ENCODE measurements at places on chromosomes 7 and 10.

DNA sequence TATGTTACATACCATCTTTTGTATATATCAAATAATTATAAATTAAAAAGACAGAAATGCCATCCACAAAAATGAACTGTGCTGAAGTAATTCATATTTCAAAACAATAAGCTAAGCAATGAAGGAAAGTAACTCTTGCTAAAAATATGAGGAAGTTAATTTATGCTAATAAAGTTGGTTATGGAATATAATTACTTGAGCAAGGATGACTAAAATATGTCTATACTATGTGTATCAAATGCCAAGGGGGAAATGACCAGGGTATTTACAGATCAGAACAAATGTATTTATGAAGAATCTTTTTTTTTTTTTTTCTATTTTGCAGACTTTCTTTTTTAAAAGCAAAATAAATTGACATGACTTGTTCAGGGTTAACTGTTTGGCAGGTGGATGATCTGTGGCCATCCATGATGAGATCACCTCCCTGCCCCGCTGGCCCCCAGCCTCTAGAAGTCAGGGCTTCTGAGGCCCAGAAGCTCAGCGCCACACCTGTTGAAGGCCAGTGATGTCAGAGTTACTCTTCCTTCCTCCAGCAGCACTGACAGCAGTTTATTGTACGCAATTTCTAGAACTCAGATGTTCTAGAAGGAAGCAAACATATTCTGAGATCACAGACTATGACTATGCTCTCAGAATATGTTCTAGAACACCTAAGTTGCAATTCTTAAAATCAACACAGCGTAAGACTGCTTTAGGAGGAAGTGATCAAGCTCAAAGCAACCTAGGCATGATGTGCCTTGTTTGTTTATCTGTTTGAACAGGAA is 196.1 kb upstream of the KLF14 start:
- no peak for DNase-seq

DNA sequence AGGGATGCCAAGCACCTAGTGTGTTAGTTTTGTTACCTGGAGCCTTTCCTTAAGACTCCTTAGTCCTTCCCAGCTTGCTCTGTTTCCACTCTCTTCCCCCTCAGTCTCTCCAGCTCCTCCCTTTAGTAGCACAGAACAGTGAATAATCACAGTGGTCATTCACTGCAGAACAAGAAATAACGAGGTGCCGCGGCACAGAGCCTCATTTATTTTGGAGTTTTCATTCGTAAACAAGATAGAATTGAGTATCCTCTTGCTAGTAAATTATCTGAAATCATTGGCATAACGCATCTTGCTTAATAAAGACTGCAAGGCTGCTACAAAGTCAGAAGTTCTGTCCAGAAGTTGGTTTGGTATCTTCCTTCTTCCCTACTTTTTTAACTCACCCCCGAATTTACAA is 129.3 kb upstream of the LANCL2 start:
- DNase-seq, result no peak

DNA sequence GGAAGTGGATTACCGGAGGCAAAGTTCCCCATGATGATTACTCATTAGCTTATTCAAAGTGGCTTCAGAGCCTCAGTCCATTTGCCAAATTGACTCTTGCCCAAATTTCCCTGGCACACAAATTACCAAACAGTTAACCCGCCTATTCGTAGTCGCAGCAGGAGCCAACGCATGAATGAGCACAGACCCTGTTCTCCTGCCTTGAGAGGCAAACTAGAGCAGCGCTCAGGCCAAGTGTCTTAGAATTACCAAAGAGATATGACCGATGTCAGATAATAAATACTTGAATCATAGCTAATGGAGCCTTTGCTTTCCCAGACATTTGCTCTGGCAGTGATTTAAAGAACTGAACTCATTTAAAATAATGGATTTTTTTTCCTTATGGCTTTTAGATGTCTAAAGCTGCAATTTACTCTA is 64.9 kb downstream of the CTTNBP2 start:
- no peak for DNase-seq

- no peak for DNase-seq
Measured at GRCh38 chr10:48496831-48497779, 107.8 kb downstream of the ARHGAP22 start.

GRCh38 chr7:14478834-14479510 is 423.6 kb downstream of the DGKB start:
- no peak for DNase-seq

DNA sequence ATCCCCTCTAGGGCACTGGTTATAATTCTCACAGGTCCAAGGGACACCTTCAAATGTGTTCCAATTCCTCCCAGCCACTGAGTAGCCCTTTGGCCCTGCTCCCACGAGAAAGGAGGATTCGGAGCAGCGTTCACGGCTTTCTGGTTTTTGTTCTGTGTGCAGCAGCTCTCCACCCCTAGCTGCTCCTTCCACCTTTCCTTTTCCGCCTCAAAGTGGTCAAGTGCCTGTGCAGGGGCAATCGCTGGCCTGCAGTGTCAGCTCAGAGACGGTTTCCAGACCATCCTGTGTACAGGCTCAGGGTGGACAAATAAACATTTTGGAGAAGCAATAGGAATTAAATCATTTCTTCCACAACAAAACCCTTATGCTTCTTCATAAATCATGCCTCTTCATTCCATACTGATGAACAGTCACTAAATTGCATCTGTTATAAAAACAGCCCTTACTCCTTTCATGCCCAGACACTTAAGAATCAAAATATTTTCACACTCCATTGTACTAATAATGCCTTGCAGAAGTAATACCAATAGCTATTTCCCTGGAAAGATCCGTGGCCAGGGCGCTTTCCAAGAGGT is 1.1 kb downstream of the KIAA1549 start:
- no peak for DNase-seq

DNA sequence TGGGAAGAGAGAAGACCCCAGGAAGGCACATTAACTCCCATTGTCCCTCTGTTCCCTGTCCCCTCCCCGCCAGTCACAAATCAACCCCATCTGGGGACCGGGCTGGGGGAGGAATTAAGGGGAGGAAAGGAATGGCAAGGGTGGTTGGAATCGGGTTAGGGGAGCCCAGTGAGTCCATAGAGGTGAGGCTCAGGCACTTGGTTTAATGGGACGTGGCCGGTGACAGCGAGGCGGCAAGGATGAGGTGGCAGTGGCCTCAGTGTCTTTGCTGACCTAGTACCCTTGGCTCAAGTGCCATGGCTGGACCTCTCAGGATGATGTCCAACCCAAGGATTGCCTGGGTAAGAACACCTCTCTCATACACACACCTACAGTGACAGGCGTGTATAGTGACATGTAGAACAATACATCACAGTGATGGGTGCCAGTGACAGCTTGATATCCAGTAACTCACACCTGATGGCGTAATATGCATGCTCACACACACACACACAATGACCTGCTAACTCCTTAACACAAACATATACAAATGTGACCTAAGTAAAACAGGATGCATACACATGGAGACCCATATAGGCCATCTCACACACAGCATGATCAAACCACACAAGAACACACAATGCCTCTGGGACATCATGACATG is 12.3 kb downstream of the KCNIP2 start:
- no peak for DNase-seq

GRCh38 chr10:32412499-32412853 is 33.5 kb upstream of the CCDC7 start:
- DNase-seq, result no peak

- no peak for DNase-seq
Measured at GRCh38 chr7:82164813-82165212, 278.8 kb downstream of the CACNA2D1 start.

GRCh38 chr7:155298288-155298833 is 683 bp downstream of the INSIG1 start:
- no peak for DNase-seq

DNA sequence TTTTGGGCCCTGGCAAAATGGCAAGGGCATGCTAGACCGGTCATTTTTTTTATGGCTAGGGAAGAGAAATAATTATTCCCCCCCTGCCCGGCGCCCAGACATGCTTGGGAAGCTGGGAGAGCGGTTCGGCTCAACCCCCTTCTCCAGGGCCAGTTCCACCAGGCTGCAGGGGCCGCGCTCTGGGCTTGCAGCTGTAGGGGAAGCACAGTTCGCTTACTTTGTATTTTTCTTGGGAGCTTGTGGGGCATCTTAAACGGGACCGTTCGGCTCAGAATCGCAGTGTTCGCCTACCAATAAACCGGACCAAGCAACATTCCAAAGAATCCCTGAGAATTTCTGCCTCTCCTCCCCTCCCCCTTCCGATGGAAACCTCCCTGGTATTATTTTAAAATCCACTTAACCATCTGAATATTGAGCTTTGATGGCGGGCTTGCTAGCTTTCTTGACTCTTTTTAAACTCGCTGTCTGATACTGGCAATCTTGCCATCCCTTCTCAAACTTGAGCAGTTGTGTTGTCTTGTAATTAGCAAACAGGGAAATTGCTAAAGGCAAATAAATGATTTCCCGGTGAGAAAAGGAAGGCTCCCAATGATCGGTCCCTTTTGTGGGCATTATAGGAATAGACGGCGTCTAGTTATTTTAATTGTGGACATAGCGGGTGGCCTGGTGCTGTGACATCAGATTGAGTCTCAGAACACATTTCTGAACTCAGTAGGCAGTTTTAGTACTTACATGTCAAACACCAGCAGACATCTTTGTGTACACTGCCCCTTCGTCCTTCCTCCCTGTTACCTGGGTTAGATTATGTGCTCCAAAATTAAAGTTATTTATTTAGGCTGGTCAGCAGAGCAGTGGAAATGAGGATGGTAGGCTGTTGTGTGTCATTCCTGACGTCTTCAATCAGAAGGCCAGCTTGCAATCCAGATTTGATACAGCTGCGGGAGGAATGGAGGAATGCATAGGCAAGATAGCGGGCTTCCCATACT is 3.4 kb downstream of the TCF7L2 start:
- DNase-seq, result no peak

DNA sequence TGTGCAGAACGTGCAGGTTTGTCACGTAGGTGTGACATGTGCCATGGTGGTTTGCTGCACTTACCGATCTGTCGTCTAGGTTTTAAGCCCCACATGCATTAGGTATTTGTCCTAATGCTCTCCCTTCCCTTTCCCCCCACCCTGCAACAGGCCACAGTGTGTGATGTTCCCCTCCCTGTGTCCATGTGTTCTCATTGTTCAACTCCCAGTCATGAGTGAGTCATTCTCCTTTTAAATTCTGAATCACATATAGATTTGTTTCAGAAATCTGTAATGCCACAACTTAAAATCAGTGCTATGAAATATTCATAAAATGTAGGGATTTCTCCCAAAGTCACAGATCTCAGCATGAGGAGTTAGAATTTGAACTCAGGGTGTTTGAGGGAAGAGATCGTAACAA is 552.5 kb upstream of the MBL2 start:
- no peak for DNase-seq

DNA sequence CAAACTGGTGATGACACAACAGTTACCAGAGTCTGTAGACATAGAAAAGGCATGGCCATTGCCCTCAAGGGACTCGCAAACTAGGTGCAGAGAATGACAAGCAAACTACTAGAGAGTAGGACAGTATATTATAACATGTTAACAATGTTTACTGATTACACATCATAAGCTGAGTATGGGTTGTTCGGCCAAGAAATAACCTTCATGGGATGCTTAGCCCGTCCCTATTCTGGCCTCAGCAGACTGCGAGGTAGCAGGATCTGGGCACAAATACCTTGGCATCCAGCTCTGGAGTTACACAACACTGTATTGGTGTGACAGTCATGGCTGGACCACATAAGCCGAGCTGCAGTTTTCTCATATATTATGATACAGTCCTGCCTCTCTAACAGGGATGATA is 51.4 kb downstream of the ABCB4 start:
- no peak for DNase-seq

GRCh38 chr10:121324678-121325213 is 273.5 kb downstream of the FGFR2 start:
- DNase-seq, result no peak

DNA sequence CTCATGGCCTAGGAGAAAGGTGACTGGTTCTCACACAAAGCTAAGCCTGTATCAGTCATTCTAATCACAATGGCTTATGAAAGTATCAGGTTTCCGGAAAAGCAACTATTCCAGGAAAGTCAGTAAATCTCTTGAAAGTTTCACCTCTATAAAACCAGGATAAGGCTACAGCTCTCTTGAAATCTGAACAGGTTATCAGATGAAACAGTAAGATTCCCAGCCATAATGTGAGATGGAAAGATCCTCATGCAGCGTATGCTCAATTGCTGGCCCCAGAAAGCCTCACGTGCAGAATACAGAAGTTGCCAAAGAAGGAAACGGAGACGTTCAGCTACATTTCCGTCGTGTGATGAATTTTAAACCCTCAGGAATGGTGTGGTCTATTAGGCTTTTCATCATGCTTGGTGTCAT is 90.0 kb downstream of the PFKFB3 start:
- DNase-seq, result no peak

- DNase-seq, result no peak
Measured at GRCh38 chr7:42478717-42479116, 241.7 kb upstream of the GLI3 start.

GRCh38 chr10:6298428-6298827 is 95.7 kb downstream of the PFKFB3 start:
- no peak for DNase-seq

DNA sequence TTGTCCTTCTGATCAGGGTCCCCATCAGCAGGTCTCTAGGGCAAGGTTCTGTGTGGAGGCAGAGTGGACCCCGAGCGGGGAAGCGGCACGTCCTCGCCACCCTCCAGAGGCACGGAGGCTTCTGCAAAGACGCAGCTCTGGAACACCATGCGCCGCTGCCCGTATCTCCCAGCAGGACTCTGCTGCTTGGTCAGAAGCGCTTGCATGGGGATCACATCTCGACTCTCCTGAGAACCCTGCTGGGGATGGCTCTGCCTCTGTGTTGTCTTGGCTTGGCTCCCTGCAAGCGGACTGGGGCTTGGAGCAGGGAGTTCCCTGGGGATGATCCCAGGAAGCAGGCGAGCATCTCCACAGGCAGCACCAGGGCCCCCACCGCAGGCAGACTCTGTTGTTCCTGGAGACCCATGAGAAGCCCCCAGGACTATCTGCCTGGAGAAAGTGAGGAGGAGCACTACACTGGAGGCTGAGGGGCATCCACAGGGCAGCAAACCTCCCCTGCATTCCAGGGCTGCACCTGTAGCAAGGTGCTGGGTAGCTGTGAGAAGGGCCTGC is 520.5 kb downstream of the GLRX3 start:
- DNase-seq, result no peak

DNA sequence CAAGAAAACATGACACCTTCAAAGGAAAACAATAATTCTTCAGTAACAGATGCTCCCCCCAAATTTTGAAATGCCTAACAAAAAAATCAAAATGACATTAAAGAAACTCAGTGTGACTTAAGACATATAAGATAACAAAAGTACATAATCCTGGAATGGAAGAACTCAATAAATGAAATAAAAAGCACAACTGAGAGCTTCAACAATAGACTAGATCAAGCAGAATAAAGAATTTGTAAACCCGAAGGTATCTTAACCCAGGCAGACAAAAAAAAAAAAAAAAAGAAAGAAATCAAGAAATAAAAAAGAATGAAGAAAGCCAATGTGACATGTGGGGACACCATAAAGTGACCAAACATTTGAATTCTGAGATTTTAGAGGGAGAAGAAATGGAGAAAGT is 27.7 kb upstream of the LRRD1 start:
- DNase-seq, result no peak
